Stimulated activated CD8-positive, alpha-beta memory T cell treated with anti-CD3 and anti-CD28 coated beads, Interleukin-4, amount 100 ng/mL, for 24 hours (primary cell): ENCODE measurements at places on chromosomes 5 and 9.
A peak's percentile ranks its signal among the peaks of the same experiment; 100 is the strongest.

- peak; percentile 95 for DNase-seq
Observed at GRCh38 chr5:179623003-179623905, at the start of gene HNRNPH1. Gene HNRNPH1, minus strand, starts transcription at chr5:179623671. Its CDS starts 538 bp downstream, at chr5:179623133.

GRCh38 chr5:154844809-154845208 is 5.6 kb downstream of the FAXDC2 start:
- DNase-seq: no peak

DNA sequence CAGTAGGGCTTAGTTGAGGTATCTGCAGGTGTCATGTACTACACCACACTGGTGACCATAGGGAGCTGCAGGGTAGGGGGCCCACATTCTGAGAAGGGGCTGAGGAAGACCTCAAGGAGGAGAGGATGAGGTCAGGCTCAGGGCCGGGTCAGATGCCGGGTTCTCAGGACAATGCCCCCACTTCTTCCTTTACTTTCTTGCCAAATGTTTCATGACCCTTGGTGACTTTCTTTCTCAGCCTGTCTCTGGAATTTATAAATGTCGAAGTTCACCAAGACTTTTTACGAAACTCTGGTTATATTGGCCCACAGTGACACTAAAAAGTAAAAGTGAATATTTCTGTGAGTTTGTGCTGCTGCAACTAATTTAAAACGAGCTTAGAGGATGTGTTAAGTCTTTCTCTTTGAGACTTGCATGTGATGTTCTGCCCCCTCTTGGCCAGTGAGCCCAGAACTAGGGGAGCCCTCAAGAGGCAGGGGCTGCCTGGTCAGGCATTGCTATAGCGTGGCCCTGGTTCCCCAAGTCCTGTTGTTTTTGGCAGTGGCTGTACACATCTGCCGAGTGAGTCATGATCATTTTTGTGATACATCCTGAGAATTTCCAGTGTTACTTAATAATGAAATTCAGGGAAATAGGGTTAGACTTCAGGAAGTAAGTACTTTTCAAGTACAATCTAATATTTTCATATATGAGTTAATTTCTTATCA is 11.2 kb downstream of the ACO1 start:
- no peak for DNase-seq

- no peak for DNase-seq
Observed at GRCh38 chr9:109880276-109881169, 100.5 kb downstream of the PALM2AKAP2 start.

- no peak for DNase-seq
Observed at GRCh38 chr9:109886617-109887016, 106.6 kb downstream of the PALM2AKAP2 start.

GRCh38 chr9:128891321-128892220 is 9.6 kb downstream of the LRRC8A start:
- no peak for DNase-seq

DNA sequence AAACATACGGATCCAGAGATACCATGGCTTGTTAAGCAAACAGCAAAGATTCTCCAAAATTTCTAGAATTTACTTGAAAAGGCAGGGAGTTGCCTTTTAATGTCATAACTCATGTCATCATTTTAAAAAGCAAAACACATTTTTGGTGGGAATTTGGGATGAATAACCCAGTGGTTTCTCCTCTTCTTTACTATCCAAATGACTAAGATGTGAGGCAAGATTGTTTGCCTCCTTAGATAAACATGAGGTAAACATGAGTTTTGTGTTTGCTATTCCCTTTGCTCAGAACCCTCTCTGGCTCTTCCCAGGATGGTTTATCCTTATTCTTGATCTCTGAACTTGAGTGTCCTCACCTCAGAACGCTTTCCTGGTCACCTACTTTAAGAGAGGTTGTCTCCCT is 267.0 kb downstream of the EBF1 start:
- no peak for DNase-seq

GRCh38 chr9:79236466-79236865 is 335.3 kb upstream of the TLE4 start:
- DNase-seq: no peak

DNA sequence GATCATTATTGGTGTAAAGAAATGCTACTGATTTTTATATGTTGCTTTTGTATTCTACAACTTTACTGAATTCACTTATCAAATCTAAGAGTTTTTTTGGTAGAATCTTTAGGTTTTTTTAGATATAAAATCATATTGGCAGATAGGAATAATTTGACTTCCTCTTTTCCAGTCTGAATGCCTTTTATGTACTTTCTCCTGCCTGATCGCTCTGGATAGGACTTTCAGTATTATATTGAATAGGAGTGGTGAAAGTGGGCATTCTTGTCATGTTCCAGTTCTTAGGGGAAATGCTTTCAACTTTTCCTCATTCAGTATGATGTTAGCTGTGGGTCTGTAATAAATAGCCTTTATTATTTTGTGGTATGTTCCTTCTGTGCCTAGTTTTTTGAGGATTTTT is 8.3 kb downstream of the AHRR start:
- no peak for DNase-seq

GRCh38 chr5:88792144-88792840 is 90.7 kb downstream of the MEF2C start:
- DNase-seq: no peak

GRCh38 chr9:108345826-108346225 is 510.0 kb downstream of the ACTL7B start:
- no peak for DNase-seq

DNA sequence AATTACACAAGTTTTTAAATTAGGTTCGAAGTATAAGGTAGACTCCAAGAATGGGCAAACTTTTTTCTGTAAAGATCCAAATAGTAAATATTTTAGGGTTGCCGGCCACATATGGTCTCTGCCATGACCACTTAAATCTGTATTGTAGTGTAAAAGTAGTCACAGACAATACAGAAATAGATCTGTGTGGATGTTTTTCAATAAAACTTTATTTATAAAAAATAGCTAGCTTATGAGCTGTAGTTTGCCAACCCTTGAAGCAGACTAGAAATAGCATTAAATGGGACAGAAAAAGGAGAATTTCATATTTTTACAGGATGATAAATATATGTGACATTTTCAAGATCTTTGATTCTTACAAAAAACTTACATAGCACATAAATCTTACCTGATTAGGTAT is 94.9 kb upstream of the ACOT12 start:
- no peak for DNase-seq

DNA sequence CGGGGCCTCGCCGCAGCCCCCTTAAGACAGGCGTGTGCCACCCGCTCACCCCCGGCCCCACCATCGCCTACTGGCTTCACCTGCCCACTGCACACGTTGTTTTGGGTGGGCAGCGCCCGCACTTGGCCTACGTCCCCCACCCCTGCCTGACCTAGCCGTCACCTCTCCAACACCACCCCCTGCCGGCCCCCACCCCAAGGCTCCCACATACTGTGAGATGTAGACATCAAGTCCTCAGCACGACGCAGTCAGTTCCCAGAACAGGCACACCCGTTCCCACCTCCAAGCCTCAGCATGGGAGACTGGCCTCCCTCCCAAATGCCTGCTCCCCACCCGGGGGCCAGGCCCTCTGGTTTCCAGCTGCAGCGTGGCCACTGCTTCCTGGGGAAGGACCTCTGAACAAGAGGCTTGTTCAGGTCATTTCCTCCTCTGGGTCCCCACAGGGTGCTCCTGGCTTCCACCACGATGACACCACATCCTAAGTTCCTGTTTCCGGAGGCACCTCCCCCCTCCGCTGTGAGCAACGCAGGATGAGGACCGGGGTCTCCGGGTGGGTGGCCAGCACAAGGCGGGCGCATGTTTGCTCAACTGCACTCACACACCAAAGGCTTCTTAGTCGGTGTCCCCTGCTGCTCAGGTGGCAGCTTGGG is 11.3 kb downstream of the DBN1 start:
- no peak for DNase-seq

GRCh38 chr5:151664694-151665585 is 21.8 kb downstream of the SPARC start:
- no peak for DNase-seq

DNA sequence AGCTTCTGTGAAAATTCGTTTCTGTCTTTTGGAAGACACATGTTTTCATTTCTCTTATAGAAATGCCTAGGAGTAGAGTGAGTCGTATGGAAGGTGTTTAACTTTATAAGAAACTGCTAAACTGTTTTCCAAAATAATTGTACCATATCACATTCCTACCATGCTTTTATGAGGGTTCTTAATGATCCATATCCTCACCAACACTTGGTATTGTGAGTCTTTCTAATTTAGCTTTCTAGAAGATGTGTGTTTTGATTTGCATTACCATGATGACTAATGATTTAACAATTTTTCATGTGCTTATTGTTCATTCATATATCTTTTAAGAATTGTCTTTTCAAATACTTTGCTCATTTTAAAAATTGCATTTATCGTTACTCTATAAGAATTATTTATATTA is 223.6 kb downstream of the COMMD10 start:
- DNase-seq: no peak

GRCh38 chr5:109468737-109469420 is 59.1 kb upstream of the PJA2 start:
- peak; percentile 54 for DNase-seq

- DNase-seq: no peak
Observed at GRCh38 chr5:175624316-175624715, 33.6 kb upstream of the HRH2 start.

GRCh38 chr9:134539586-134540194 is 101.9 kb upstream of the COL5A1 start:
- no peak for DNase-seq

DNA sequence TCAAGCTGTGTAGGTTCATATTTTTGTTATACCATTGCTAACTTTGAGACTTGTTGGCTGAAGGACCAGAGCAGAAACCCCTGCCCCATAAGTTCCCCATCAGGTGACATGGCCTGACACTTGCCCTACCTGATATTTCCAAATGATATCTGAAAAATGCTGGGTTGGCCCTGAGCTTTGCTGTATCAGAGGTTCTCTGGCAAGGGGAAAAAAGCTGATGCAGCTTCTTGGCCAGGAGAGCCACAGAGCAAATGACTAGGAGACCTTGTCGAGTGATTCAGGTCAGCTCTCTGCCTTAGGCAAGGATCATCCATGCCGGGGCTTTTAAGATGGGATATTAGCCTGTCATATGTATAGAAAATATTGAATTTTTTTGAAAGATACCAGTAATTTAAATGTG is 2.9 kb upstream of the MEGF9 start:
- no peak for DNase-seq

DNA sequence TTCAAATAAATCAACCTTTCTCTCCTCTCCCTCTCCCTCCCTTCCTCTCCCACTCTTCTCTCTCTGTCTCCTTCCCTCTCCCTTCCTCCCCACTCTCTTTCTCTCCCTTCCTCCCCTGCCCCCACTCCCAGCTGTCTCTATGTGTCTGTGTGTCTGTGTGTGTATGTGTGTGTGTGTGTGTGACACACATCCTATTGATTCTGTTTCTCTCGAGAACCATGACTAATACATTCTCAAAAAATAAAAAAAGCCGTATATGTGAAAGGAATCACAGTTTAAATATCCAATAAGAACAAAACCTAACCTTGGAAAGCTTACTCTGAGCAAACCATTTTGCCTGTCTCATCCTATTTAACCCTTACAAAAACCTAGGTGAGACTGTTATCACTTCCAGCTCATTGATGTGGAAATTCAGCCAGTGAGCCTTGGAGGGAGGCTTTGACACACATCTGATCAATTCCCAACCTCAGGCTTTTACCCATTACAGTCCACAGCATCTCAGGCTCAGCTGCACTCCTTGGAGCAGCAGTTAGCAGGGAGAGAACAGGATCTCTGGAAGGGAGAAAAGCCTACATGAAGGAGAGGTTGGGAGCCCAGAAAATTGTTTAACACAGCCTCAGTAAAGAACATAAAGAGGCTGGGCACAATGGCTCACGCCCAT is 8.3 kb downstream of the HSD17B3 start:
- no peak for DNase-seq

- no peak for DNase-seq
Observed at GRCh38 chr5:179371121-179371510, 25.9 kb upstream of the ADAMTS2 start.

GRCh38 chr5:115384587-115385375 is 88.3 kb upstream of the CCDC112 start:
- DNase-seq: no peak

- DNase-seq: no peak
Observed at GRCh38 chr5:72558383-72558782, 51.2 kb upstream of the ZNF366 start.

GRCh38 chr9:132600326-132600984 is 18.0 kb downstream of the BARHL1 start:
- DNase-seq: no peak

DNA sequence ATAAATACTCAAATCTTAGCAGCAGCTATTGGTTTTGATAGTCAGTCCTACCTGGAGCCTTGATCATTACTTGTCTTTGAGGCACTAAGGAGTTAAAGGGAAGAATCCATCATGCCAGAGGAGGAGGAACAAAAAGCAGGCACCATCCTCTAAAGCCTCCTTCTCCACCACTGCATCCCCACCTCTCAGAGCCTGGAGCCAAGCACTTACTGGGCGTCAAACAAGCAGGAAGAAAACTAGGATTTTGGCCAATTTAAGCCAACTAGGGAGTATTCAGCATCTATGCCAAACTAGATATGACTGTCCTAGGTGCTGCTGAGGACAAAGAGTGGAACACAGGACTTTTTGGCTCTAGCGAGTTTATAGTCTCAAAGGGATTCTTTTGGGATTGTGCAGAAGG is 152.5 kb downstream of the PPP2R2B start:
- DNase-seq: no peak

DNA sequence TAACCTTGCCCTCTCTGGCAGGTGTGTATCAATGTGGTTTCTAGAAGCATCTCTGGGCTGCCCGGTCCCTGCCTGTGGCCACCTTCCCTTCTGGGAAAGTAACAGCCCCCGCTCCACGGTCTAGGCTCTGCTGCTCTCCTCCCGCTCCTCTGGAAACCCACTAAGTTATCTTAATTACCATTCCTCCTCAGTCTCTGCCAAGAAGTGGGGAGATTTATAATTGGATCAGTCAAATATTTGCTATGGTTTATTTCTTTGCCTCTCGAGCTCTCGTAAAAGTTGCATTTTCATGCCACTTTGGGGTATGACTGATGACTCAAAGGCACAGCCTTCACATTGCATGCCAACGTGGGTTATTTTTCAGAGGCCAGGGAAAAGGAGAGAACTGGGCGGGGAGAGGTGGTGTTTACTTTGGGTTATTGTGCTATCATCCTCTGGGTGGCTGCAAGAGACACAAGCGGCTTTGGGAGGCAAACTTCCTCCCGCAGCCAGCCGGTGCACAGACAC is 205.3 kb upstream of the WWC1 start:
- no peak for DNase-seq

DNA sequence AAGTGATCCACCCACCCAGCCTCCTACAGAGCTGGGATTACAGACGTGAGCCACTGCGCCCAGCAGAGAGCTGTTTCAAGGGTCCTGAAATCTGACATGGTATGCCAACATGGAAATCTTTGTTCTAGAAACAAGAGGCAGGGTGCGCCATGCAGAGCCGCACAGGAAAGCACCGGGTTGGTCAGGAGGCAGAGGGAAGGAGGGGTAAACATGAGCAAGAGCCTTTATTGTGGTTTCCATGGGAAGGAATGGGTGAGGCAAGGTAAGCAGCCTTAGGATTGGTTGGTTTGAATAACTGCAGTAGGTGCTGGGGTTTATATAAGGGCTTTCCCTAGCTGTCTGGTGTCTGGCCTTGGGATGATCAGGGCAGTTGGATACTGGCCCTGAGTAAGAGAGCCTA is 5.5 kb upstream of the EXOSC2 start:
- DNase-seq: no peak

GRCh38 chr9:114482593-114482992 is 22.7 kb downstream of the WHRN start:
- no peak for DNase-seq
